ENCODE measurements at places on chromosomes 2 and 18.
A peak's percentile ranks its signal among the peaks of the same experiment; 100 is the strongest.

- DNase-seq = no peak
Observed at GRCh38 chr2:80568011-80568410, 263.5 kb upstream of the LRRTM1 start.

DNA sequence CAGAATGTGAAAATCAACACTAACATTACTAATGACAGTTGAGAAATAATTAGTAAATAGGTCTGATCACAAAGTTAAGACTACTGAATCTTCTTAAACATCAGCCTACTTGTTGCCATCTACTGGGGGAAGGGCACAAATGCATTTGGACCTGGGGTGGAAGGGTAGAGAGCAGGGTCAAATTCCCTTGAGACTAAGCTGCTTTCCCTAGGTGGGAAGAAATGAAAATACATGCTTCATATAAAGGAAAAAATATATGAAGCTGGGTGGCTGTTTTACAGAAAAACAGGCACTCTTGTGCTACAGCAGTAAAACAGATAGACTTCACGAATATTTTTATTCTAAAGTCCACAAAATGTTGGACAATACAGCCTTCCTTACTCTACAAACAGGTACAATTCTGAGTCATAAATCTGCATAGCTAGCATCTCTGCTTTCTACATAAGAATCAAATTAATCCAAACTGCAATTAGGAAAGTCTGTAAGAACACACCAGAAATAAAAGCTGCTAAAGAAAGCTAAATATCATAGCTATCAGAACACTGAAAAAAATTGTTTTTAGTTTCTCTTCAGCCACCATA is 10.9 kb downstream of the TRIP12 start:
- no peak for DNase-seq

DNA sequence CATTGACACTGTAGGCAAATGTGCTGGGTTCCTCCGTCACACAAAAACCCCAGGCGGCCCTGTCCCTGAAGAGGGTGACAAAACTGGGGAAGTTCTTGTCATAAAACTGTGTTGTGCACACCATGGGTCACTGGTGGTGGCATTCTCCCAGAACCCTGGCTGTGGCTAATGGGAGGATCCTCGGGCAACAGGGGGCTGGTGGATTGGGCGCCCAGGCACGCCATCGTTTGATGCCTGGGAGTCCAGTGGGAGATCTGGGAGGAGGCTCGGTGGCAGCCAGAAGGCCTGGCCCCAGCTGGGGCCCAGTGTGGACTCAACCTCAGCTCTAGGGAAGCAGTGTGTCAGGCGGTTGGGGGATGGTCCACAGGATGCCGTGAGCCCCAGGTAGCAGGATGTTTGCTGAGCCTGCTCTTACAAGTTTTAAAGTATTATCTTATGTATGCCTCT is 140.7 kb downstream of the ACOXL start:
- no peak for DNase-seq

DNA sequence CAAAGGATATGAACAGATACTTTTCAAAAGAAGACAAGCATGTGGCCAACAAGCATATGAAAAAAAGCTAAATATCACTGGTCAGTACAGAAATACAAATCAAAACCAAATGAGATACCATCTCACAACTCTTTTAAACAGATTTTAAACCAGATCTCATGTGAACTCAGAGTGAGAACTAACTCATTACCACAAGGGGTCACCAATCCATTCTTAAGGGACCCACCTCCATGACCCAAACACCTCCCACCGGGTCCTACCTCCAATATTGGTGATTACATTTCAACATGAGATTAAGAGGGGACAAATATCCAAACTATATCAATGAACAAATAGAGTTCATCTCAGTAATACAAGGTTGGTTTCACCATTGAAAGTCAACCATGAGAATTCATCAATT is 319.8 kb upstream of the GULP1 start:
- no peak for DNase-seq

GRCh38 chr2:30106543-30106942 is 40.3 kb upstream of the YPEL5 start:
- DNase-seq = peak; percentile 97

- no peak for DNase-seq
Observed at GRCh38 chr2:6423157-6423556, 442.6 kb downstream of the CMPK2 start.

- DNase-seq = no peak
Observed at GRCh38 chr2:179264368-179265081, at the start of gene SESTD1. TSS of gene SESTD1 (minus strand) at chr2:179264832. CDS start at chr2:179191841, 72,991 bp downstream.

- peak; percentile 41 for DNase-seq
Observed at GRCh38 chr2:235551965-235552364, 58.1 kb downstream of the AGAP1 start.

DNA sequence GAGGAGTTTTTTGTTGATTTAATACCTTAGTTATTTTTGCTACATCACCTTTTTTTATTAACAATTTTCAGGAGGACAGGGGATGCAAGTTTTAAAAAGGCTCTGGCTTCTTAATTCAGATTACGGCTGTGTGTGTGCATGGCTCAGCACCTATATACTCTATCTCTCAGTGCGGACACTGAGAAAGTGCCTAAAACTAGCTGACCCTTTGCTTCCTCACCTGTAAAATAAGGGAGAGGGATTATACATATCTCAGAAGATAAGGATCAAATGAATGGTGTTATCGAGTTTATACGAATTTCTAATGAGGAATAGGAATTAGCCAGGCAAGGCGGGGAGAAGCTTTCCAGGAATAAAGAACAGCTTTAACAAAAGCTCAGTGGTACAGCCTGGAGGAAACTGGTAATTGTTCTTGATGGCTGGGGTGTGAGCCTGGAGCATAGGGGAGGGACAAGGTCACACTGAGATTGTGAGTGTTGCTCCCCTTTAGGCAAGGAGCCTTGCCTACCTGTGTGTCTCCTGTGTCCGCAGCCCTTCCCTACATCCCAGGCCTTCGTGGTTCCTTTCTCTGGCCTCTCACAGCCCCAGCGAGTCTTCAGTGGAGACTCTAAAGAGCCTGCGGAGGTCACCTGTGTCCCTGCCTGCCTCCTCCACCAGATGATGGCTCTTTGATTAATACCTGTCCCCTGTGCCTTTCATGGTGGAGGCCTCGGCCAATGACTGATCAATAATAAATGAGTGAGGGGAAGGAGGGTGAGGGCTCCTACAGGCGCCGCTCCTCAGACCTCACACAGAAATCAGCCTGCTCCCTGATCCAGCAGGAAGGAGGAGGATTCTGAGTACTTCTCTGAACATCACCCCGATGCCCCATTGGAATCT is 92.7 kb downstream of the DDX1 start:
- no peak for DNase-seq

- no peak for DNase-seq
Observed at GRCh38 chr2:25521126-25521525, 152.3 kb downstream of the DTNB start.

DNA sequence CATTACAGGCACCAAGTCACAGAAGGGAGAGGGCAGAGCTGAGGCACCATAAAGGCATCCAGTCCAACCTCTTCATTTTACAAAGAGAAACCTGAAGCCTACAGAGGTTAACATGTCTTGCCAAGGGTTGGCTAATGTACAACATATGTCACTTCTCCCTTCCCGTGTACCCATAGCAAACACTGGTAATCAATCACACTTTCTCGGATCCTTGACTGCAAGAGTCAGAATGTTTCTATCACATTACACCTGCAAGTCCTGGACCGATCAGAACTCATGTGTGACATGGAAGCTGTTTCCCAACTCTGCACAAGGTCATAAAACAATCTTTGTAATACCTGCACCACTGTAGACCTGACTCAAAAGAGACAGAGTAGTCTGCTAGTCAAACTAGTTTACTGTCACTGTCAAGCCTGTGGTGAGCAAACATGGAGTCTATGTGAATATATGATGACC is 6.0 kb downstream of the ANKRD44 start:
- no peak for DNase-seq

DNA sequence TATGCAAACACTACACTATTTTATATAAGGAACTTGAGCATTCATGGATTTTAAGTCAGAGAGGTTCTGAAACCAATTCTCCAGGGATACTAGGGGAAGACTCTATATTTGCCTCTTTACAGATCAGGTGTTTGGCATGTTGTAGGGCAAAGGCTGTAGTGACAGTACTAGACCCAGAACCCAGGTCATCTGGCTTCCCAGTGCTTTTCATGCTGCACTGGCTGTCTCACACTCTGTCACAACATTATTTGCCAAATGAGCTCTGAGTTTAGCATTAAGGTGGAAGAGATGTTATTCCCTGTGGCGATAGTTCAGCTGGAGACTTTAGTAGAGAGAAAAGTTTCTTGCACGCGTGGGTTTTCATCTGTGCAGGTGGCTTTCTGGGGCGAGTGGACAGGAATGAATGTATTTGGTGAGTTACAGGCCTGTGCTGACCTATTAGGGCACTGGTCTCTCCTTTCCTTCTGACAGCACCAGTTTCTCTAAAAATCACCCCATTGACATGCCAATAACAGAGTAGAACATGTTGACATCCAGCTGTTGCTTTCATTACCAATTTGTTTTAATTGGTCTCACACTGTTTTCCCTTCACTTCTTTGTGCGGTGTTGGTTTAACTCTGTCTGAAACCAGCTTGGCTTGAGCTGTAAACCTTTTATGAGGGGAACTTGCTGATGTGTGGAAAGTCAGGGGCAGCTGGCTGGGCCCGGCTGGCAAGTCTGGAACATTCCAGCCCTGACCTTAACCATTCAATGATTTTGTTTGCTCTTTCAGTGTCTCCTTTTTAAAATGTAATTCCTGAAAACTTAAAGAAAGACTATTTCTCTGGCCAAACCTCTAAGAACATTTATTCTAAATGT is 643.0 kb upstream of the FAM98A start:
- no peak for DNase-seq

- no peak for DNase-seq
Observed at GRCh38 chr2:136017786-136018185, 32.4 kb upstream of the DARS1 start.

- no peak for DNase-seq
Observed at GRCh38 chr2:173990970-173991819, 26.0 kb upstream of the SP3 start.

DNA sequence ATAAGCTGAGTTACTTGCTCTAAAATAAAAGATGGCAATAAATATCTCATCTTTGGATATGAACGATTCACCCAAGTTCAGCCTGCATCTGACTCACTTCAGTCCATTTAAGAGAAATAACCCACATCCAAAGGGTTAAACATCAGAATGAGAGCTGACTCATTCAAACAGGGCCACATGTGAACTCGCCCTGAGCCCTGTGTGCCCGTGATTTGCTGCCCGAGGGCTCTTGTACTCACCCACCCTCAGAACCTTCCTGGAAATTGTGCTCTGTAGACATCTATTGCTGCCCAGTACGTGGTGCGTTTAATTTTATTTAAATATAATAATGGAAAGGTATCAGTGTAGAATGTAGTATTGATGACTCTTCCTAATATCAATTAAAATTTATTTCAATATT is 66.9 kb upstream of the RBM44 start:
- DNase-seq = peak; percentile 70

GRCh38 chr2:226909836-226910235 is 74.0 kb downstream of the RHBDD1 start:
- no peak for DNase-seq

DNA sequence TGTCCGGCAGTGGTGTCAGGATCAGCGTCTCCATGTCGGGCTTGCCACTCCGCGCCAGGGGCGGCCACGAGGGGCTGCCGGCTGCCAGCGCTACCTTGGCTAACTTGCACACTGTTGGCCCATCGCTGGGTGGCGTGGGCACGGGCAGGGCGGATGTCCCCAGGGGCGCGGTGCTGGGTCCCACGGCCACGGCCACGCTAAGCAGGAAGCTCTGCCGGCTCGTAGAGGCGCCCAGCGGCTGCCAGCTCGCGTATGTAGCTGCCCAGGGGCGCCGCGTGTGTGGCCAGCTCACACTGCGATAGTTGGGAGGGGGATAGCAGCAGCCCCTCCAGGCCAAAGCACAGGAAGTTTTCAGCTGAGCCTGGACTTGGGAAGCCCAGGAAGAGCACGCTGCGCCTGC is 249.4 kb downstream of the ANKRD30B start:
- DNase-seq = no peak

- DNase-seq = no peak
Observed at GRCh38 chr2:9143264-9143815, 63.3 kb upstream of the ASAP2 start.

GRCh38 chr18:69002233-69002632 is 204.4 kb downstream of the CCDC102B start:
- DNase-seq = no peak

DNA sequence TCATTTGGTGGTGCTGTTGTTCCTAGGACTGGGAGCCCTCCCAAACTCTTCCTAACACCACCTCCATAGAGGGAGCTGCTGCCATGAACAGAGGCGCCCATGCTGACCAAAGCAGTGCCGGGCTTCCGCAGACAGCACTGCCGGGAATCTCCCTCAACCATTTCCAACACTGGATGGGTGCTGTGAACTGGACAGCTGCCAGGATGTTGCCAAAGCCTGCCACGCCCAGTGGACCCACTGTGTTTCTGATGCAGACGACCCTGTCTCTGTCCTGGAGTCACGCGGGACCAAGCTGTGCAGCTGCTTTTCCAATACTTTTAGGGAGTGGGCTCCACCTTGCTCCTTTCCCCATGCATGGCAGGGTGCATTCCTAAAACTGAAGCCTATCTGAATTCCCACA is 16.9 kb upstream of the GNAL start:
- no peak for DNase-seq

DNA sequence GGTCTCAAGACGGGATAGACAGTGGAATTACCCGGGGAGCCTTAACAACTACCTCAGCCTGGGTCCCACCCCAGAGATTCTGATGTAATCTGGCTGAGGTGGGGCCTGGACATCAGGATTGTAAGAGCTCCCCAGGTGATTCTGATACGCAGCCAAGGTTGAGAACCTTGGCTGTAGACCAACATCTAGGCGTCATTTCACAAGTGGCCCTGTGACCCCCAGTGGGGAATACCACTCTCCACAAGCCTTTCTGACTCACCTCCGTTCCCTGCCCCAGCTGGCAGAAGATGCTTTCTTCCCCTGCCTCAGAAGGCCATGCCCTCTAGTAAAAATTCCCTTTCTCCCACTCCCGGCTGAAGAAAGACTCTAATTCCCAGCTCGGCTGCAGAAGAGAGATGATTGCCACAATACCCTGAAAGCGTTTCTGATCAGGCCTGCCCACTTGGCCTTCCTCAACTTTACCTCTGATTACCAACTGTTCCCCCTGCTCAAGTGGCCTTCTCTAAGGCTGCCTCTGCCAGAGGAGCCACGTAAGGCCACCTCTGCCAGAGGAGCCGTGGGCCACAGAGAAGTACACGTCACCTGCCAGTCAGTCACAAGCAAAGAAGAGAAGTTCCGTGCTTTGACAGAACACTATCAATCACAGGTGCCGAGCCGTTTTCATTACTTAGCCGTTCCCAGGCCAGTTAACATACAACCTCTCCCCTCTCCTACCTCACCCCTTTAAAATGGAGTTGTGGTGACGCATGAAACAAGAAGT is 116.8 kb upstream of the PKDCC start:
- DNase-seq = peak; percentile 82

DNA sequence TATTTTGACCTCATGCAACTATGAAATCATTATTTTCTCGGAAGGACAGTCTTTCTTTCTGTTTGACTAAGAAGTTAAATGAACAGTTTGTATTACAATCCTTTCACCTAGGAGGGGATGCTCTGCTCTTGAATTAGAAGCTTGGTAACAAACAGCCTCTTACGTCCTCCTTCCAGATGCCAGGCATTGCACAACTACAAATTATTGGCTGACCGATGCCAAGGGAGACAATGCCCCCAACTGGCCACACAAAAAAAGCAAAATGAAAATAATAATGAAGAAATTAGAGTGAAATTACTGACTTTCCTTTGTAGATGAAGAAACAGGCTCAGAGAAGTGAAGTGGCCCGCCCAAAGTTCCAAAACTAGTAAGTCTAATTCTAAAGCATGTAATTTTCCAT is 177.9 kb downstream of the CYRIA start:
- DNase-seq = no peak
